Dorsolateral prefrontal cortex (tissue), 122 donors: ENCODE measurements at places on chromosomes 1 and 21. TPM values are rescaled to one million over a fixed set of nuclear protein-coding genes. Genes with fewer than 3 reads are reported as not detected.

The ALX3 gene
- total RNA-seq: not detected

The PLA2G2C gene
- total RNA-seq: not detected

The UBE2U gene
- not detected for total RNA-seq

The SAMD13 gene
- total RNA-seq: 2.2 TPM

The GUCA2B gene
- not detected for total RNA-seq

The FAM78B gene
- total RNA-seq: 16.8 TPM

The SERINC2 gene
- not detected for total RNA-seq

DNA sequence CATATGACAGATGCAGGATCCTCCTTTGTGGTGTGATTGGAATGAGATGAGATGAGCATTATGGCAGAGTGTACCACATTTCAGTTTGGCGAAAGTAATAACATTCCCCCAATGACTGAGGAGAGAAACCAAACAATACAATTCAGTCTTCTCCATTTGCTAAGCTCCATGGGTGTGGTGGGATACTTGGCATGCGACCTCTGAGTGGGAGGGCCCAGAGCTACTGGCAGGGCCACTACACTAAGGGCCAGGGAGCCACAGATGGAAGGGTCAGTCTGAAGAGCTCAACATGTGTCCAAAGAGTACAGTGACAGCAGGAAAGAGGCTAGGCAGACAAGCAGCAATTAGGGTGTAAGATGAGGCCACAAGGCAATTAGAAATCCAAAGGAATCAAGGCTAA, 23.8 kb upstream of the PAXBP1 start:
- DNase-seq: no peak

GRCh38 chr1:154157520-154158306, 2.8 kb upstream of the NUP210L start:
- DNase-seq: no peak

DNA sequence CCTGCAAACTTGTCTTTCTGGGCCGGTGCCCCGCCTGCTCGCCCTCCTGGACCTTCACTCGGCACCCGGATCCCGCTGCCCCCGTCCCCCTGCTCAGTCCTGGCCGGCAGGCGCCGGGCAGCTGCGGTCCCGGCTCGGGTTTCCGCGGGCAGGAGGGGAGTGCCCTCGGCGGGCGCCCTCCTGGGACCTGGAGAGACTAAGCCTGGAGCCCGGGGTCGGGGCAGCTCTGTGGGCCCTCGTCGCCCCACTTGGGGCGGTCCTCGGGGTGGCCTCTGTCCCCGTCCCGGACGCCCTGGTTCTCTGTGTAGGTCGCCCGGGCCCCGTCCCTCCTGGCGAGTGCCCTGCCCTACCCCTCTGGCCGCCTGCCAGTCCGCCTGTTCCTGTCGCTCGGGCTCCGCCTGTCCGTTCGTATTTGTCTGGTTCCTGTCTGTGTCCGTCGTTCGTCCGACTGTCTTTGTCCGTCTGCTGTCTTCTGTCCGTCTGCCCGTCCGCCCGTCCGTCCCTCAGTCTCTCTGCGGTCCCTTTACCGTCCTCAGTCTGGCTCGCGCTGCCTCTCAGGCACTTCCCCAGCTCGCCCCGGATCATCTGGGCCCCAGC, 490 bp downstream of the SERINC2 start:
- no peak for DNase-seq

GRCh38 chr1:75707191-75707590, 17.3 kb upstream of the ACADM start:
- DNase-seq: no peak

GRCh38 chr1:7302873-7303272, 468.2 kb upstream of the VAMP3 start:
- DNase-seq: no peak

GRCh38 chr1:48775831-48776392, 779 bp downstream of the BEND5 start:
- no peak for DNase-seq

GRCh38 chr1:85093644-85094043, 45.3 kb upstream of the MCOLN3 start:
- no peak for DNase-seq

DNA sequence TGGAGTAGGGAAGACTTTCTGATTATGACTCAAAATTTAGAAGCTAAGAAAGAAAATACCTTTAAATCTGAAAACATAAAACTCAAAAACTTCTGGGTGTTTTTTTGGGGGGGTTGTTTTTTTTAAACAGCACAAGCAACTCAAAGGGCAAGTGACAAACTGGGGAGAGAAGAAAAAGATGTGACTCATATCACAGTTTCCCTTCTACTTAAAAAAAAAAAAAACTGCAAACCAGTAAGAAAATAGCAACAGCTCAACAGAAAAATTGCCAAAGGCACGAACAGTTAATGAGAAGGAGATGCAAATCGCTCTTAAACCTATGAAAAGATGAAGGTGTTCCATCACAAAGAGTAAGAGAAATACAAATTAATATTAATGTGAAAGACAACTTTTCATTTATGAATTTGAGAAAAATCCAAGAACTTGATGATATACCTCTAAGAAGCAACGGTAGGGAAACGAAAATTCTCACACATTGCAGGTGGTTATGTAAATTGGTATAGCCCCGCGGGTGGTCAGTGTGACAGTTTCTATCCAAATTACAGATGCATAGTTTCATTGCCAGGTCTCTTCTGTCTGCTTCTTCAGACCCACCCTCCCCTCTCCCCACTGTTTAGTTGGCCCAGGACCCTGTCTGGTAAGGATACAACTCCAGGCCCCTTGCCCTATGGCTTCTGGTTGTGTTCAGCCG, 9.0 kb downstream of the IFNAR2 start:
- no peak for DNase-seq

- no peak for DNase-seq
Observed at GRCh38 chr1:196400478-196401451, 207.5 kb downstream of the KCNT2 start.

DNA sequence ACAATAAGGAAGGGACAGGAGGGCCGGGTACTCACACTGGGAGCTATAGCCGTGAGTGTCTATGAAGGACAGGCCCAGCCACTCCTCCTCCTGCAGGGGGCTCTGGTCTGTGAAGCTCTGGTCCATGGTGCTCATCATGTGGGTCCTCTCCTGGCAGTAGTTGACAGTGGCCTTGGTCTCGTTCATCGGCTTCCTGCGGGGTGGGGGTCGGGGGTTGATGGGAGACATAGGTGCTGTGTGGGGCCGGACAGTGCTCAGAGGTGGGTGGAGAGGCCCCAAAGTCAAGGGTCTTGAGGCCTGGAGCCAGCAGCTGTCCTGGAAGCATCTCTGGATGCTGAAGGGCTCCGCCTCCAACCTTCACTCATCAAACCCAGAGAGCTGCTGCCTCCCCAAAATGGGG, 260.4 kb downstream of the PTPRU start:
- no peak for DNase-seq

DNA sequence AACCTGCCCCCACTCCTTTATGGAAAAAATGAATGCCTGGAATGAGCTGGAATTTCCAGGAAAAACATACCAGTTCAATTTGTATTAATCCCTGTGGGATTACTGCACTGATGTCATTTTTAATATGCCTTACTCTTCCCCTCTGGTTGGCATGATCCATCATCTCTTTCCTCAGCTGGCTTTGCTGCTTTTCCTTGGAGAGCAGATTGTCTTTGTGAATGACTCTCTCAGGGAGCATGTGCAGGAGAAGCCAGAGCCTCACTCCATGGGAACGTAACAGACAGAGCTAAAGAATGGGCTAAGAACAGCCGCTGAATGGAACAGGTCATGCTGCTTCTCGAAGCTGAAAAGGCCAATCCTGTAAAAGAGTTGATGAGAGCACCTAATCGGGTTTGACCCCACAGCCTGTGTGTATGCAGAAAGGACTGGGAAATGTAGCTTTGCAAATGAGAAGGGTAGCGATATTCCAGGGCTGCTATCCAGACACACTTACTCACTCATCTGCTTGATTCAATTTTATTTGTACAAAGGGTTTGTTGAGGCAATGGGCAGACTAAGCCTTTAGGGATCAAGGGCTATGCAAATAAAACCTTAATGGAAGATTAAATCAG, 20.7 kb downstream of the PHC2 start:
- DNase-seq: no peak

DNA sequence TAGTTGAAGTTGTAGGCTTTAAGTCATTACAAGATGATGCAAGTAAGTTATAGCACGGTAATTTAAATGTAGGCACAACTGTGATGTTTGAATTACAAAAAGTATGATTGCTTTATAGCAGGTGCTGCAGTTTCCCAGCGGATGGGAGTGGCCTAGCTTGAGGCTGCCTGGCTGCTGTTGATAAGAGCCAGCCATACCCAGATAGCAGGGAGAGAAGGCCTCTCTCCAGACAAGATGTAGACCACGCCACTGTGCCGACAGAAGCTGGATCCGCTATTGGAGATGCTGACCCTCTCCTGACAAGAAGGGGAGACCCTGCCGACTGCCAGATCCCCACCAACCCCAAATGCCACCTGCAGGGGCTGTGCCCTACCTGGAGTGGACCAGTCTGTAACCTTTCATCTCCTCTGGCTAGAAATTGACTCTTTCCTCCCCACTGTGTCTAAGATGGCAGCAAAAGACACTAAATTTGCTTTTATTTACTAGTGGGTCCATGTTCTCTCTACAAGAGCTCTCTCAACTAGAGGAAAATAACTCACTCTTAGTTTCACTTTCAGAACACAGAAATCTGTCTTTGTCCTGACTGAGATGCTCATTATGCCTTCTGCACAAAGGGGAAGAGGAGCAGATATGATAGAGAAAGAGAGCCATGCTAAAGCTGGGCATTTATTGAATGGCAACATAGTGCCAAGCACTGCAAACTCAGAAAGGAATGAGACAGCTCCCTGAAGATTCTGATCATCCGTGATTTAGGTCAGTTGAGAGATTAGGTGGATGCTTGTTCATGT, 127.9 kb downstream of the URB2 start:
- no peak for DNase-seq

GRCh38 chr1:111596499-111596898, 23.1 kb upstream of the RAP1A start:
- DNase-seq: no peak

DNA sequence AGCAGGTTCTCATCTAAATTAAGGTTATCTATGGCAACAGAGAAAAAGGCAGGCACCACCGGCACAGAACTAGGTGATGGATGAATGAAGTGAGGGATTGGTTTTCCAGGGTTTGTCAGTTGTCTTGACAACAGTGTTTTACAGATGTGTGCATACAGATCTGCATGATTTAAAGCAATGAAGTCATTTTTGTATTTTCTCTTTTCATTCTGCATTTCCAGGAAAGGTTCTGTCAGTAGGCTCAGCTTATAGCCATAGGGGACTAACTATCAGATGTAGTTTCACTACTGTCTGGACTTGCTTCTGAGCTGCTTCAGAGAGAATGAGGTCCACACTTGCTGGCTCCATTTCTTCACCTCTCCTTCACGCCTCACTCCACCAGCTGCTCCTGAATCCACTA, 98.2 kb upstream of the LMO4 start:
- DNase-seq: no peak

DNA sequence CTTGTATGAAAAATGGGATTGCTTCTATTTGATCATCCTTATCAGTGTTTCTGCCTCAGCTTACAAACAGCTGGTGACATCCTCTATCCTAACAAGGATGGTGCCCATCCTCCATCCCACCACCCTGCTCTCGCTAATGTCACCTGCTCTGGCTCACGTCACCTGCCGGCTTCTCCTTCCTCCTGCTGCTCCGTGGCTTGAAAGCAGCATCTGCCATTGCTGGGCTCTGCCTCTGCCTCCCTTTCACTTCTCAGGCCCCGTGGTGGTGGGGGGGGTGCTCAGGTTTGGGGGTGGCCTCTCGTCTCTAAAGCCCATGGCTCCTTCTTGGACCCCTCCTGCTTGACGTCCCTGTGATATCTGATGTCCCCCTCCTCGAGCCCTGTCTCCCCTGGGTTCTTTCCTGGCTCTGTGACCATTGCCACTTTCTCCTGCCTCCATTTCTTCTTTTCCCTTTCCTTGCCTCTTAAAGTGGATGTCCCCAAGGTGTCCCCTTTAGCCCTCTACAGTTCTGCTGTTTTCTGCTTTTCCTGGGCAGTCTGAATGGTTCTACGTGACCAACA, 135.5 kb upstream of the ERRFI1 start:
- DNase-seq: no peak

- DNase-seq: no peak
Observed at GRCh38 chr1:95003433-95003738, 69.4 kb downstream of the ALG14 start.

- DNase-seq: no peak
Observed at GRCh38 chr1:81032973-81033425, 767.7 kb upstream of the ADGRL2 start.

DNA sequence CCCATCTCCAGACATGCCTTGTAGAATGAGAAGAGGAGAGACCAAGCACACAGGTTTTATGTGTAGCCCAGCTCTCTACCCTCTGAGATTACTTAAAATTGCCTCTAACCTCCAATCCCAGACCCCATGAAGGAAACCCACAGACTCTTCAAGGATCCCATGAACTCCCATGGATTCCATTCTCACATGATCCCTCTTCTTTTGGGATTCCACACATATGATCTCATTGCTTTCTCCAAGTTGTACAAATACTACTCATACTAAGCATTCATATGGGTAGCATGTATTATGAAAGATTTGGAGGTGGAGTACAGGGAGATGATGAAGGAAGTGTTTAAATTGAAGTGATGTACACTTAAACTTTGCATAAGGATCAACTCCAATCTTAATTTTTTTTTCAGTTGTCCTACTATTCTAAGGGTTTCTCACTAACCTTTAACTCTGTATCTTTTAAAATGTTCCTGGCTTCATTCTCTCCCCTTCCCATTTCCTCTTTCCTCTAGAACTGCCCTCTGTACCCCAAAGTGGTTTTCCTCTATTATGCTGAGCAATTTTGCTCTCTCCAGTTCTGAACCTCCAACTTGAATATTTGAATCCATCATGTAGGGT, 41.6 kb downstream of the MFSD2A start:
- no peak for DNase-seq

- no peak for DNase-seq
Observed at GRCh38 chr21:31803039-31804007, 69.5 kb upstream of the HUNK start.

DNA sequence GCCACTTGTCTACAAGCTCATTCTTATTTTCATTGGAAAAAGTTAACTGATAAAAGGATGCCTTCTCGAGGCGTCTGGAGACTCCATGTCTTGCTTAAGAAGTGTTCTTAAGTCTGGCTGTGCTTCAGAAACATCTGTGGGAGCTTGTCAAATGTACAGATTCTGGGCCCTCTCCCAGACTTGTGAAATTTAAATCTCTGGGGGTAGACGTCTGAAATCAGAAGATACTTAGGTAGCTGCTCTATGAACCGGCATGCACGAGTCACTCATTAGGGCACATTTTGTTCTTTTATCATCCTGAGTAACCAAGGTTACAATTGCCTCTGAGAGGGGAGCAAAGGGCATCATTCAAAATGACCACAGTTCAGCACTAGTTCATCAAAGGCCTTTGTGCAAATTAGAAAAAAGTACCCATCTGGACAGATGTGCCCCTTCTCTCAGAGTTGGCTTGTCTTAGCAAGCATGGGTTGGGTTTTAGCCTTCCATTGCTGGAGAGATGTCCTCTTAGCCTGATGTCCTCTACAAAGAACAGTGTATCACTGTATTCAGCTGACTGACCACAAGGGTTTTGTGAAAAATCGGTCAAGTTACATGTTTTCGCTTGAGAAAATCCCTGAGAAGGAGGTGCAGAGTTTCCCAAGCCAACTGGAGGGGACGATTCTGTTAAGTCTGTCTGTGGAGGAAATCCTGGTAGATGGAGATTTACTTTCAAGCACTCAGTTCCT, 156.9 kb downstream of the ASTN1 start:
- no peak for DNase-seq

GRCh38 chr1:27136236-27136551, 18.7 kb downstream of the SLC9A1 start:
- no peak for DNase-seq
